ENCODE measurements at places on chromosomes 12 and 14.
A peak's percentile ranks its signal among the peaks of the same experiment; 100 is the strongest.

DNA sequence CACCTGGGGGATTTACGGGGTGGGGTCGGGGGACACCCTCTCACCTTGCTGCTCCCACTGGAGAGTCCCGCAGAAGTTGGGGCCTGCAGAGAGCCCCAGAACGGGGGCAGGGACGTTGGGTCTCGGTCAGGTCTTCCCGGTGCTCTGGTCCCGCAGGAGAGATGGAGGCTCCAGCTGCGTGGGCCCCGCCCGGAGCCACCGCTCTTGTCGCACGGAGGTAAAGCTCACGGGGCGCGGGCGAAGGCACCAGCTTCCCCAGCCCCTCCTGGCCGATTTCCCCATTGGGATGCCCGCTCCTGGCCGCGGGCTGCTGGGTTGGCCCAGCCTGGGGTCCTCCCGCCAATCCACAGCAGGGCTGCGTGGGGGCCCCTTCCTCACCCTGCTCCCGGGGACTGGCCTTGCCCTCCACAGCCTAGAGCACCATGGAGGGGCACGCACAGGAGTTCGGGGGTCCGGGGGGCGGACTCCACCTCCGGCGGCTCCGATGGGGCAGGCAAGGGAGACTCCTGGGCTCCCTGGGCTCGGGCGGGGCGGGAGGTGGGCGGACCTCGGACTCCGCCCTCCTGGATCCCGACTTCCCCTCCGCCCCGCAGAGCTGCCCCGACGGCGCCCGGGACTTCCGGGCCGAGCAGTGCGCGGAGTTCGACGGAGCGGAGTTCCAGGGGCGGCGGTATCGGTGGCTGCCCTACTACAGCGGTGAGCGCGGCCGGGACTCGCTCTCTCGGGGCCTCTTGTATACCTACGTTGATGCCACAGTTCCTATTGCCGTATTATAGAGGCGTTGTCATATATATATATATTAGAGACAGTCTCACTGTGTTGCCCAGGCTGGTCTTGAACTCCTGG, 8.4 kb downstream of the PAPLN start:
- DNase-seq, result peak; percentile 68

DNA sequence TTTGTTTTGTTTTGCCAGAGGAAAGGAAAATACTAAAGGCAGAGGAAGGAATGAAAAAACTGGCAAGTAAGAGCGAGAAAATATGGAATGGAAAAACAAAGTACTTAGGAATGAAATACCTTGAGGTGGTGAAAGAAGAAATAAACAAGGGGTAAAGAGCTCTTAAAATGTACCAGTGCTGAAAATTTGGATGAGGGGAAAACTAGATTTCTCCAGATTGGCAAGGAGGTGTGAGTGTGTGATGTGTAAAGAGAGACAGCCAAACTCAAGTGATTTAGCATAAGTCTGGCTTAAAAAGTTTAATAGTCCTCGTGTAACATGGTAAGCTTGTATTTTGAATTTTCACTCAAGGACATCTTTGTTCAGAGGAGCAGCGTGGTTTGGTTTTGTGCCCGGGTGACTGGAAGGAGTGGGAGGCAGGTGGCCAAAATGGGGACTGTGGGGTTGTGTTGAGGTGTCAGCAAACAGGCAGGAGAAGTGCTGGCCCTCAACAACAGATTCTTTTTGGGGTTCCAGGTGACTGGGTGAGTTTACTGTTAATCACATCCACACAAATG, 102.7 kb downstream of the DACT1 start:
- DNase-seq, result no peak

DNA sequence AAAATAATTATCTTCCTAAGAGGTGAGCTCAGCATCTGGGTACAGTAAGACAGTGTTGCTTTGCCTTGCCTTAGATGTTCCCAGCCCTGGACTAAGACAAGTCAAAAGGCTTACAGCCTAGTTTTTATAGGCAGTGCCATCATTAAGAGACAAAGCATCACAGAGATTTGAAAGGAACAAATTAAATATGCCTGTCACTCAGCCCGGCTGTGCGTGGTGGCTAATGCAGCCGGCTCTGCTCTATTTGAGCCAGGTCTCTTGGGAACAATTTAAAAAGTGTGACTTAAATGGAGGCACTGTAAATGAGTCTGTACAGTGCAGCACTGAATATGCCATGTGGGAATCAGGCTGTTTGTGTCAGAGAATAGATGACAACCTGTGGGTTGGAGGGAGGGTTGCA, 1687.4 kb upstream of the FLRT2 start:
- no peak for DNase-seq

- no peak for DNase-seq
Observed at GRCh38 chr12:44510076-44510475, 366.0 kb downstream of the NELL2 start.

GRCh38 chr12:90207799-90208198, 499.2 kb upstream of the ATP2B1 start:
- DNase-seq, result no peak

- no peak for DNase-seq
Observed at GRCh38 chr14:106107703-106108102, 581.3 kb downstream of the TMEM121 start.

DNA sequence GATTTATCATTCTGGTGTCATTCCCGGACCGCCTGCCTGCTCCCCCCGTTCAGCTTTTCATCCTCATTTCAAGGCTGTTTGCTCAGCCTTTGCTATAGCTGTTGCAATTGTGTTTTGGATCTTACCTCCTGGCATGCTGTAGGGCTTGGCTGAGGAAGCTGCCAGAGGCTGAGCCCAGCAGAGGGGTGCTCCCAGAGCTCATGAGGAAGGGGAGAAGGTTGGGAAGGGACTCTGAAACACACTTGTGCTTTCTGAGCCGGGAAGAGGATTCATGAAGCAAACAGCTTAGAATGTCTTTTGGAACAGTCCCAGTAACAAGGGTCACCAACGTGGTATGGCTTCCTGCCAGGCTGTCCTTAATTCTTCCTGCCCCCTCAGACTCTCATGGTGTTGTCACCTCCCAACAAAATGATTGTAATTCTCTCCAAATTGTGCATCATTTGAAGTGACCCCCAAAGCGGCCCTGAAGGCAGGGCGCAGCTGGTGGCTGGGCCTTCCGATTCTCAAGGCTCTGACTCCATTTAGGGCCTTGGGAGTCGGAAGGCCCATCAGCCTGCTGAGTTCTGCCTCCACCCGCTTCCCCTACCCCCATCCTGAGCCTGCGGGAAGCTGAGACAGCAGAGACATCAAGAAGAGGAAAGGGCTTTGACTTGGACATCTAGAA, 111.9 kb upstream of the ARHGAP5 start:
- DNase-seq, result no peak

DNA sequence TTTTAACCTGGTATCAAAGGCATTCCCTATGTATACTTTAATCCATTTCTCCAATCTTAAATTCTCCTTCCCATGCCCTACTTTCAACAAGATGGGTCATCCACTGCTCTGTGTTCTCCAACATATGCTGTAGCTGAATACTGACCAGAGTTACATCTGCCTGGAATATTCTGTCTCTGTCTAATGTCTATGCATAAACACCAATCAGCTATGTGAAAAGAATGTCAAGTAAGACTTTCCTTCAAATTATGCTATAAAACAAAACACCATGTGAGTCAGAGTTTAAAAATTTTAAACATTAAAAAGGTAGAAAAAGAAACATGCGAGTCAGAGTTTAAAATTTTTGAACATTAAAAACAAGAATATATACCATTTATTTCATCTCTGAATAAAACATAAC, 19.3 kb downstream of the NT5DC3 start:
- peak; percentile 50 for DNase-seq

DNA sequence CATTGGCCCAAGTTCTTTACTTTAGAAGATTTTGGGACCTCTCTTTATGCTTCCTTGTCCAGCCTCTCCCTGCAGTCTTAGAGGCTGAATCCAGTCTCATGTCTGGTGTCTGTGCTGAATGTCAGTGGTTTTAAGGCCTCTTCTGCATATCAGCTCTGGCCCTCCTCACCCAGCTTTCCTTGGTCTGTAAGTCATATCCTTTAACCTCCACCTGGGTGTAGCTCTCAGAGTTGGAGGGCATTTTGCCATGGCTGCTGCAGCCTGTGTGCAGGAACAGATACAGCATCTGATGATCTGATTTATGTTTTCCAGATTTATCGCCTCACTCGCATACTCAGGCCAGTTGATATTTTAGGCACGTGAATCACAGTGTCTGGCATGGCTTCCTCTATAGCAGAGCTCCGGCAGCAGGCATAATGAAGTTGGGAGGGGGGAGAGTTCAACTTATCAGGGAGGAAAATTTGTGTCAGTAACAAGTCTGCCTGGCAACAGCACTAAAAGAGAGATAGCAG, 335.0 kb downstream of the PCNX1 start:
- DNase-seq, result peak; percentile 88

DNA sequence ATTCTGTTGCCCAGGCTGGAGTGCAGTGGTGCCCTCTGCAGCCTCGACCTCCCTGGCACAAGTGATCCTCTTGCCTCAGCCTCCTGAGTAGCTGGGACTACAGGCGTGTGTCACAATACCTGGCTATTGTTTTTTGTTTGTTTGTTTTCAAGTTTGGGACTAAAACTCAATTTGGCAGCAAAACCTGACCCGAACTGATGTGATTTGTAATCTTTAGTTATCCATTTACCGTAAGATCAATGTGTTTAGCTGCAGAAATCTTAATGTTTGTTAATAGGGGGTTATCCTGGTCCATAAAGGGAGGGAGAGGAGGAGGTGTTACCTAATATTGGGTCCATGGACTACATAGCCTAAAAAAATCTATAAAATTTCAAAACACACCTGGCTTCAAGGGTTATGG, 738 bp upstream of the C1S start:
- DNase-seq, result no peak

DNA sequence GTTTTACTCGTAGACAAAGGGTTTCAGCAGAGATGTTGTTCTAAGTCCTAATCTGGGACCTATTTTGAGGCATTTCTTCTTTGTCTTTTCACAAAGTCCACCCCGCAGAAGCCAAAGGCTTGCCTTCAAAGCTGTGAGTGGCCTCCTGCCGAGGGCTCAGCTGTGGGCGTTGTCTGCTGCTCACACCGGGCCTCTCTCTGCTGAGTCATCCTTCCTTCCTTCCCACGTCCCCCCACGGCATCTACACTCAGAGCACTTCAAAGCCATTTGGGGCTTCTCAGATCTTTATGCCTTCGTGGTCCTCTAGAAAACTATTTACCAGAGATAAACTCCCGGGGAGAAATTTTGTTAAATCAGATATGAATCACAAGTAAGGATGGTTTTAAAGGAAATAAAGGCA, 115.9 kb upstream of the TMPO start:
- peak; percentile 70 for DNase-seq

- DNase-seq, result no peak
Observed at GRCh38 chr14:74505831-74506230, 12.3 kb downstream of the ISCA2 start.

DNA sequence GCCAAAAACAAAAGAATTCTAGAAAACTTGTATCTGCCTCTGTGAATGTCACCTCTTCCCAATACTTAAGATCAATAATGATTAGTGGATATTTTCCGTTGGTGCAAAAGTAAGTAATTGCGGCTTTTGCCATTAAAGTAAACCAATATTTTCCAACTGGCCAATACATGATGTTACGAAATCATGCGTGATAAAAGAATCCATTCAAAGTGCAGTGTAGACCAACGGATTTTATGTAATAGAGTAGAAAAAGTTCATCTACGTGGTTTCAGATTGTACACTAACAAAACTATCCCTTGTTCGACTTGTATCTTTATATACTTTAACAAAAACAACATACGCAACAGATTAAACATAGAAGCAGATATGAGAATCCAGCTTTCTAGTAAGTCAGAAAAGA, 626 bp upstream of the ZNF268 start:
- no peak for DNase-seq

GRCh38 chr12:69405566-69405865, 46.0 kb downstream of the YEATS4 start:
- DNase-seq, result peak; percentile 95

DNA sequence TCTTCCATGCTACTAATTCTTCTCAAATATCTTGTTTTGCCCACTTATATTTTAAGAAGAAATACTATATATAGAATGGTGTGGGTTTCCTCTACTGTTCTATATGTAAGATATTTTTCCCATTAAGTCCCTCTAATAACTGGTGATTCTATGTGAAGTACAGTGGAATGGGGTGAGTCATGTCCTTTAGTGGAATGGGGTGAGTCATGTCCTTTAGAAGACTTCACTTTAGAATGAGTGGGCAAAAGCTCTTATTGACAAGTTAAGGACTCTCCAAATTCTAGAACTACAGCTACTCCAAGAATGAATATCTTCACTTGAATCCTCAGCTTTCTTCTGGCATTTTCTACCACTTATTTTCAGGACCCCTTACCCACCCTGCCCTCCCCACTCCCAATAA, 349.9 kb downstream of the ETNK1 start:
- peak; percentile 85 for DNase-seq

DNA sequence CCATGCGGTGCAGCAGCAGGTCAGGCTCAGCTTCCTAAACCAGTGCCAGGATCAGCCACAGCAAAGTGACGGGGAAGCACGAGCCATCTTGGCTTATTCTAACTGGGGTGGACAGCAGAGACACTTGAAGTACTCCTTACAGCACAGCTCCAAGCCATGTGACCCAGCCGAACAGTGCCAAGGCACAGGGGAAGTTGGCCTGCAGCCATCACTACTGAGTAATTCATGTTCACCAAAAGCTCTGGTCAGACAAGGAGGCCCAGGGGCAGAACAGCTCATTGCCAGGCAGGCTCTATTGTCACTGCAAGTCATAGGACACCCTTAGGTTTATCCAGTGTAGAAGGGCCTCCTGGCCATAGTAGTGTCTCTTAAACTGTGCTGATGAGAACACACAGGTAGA, 23.4 kb upstream of the SLC35F4 start:
- peak; percentile 34 for DNase-seq

DNA sequence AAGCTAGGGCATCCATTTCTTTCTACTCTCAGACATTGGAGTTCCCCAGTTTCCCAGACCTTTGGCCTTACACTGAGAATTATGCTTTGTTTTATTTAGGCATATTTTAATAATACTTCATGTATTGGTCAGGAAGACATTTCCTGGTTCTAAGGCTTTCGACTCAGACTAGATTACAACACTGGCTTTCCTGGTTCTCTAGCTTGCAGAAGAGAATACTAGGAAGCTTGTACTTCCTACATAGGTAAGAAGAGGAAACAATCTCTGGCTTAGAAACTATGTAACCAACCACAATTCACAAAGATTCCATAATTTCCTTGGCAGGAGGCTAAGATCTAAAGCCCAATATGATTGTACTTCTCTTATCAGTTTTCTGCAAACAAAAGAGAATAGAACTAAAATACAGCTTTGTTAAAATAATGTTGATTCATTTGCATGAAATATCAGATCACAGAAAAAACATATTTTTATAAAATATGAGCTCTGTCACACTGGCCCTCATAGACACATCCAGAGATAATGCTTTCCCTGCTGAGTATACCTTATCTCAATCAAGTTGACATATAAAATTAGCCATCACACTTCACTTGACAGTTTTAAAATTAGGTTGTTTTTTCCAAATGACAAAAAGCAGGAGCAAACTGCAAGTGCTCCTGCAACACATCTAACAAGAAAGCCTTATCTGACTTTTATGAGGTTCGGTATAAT, 30.5 kb downstream of the CLEC2D start:
- peak; percentile 8 for DNase-seq

GRCh38 chr12:116672842-116673516, 64.9 kb downstream of the SPRING1 start:
- DNase-seq, result no peak

GRCh38 chr14:100104006-100104352, 38.8 kb downstream of the EVL start:
- DNase-seq, result no peak

All from EL (cell line).